ENCODE measurements at places on chromosomes 13 and 19. TPM values are rescaled to one million over a fixed set of nuclear protein-coding genes. Genes with fewer than 3 reads are reported as not detected.
A peak's percentile ranks its signal among the peaks of the same experiment; 100 is the strongest.

DNA sequence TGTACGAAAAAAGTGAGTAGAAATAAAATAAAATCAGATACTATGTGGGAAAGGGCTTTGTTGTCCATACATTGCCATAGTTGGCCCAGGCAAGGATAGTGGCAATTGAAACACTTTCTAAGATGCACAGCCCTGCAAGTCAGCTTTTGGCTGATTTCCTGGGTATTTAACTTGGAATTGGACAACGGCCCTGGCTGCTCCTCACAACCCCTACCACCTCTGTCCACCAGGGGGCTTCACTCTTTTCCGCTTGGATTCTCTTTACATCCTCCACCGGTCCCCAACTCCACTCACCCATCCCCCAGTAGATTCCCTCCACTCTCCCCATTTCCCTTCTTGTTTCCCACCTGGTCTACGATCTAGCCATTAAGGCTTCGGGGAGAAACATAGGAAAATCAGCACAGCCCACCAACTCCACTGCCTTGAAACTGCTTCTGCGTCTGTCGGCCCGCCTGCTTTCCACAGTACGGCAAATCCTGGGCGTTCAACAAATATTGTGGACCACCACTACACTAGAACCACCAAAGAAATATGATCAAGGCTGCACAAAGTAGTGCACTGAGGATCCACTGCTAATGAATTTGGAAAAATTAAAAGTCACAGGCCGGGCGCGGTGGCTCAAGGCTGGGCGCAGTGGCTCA is 48.6 kb upstream of the GTF3A start:
- no peaks in the 10 kb centered on the region for H3K27me3 ChIP-seq
- no peaks in the 10 kb centered on the region for H3K4me1 ChIP-seq
- peak; percentile 64 for DNase-seq

- H3K4me3 ChIP-seq: no peak overlapping the region
- DNase-seq: no peak
- no peaks in the 10 kb centered on the region for H3K27me3 ChIP-seq
- no peak overlapping the region for H3K27ac ChIP-seq
These were observed 1.6 kb upstream of the MRI1 start for GRCh38 chr19:13762635-13763235.

The THAP8 gene
- 3.7 TPM for total RNA-seq

DNA sequence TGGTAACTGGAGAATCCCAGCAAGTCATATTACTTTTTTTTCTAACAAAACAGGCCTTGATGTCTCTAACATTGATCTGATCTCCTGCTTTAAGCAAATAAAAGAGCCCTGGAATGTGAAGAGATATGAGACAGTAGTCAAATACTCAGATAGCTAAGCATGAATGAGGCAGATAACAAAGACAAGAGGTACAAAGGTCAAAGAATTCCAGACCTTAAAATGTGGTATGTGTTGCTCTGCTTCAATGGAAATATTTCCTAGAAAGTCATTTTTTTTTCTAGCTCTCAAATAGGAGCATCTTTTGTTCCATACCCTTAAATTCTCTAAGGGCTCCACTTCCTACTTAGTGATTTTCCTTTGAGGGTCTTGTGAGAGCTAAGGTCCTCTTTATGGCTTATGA is 54.6 kb downstream of the ZNF254 start:
- H3K27ac ChIP-seq: no peak overlapping the region
- H3K36me3 ChIP-seq: no peaks in the 10 kb centered on the region
- H3K4me3 ChIP-seq: no peak overlapping the region
- no peak for DNase-seq
- H3K27me3 ChIP-seq: no peaks in the 10 kb centered on the region
- H3K4me1 ChIP-seq: no peaks in the 10 kb centered on the region

GRCh38 chr19:54507824-54508223 is 5.2 kb downstream of the LAIR2 start:
- no peaks in the 10 kb centered on the region for H3K36me3 ChIP-seq
- H3K4me1 ChIP-seq: no peaks in the 10 kb centered on the region
- H3K4me3 ChIP-seq: no peak overlapping the region
- DNase-seq: no peak
- no peaks in the 10 kb centered on the region for H3K27me3 ChIP-seq

GRCh38 chr19:10768369-10768768 is 50.5 kb downstream of the DNM2 start:
- H3K4me3 ChIP-seq: no peak overlapping the region
- no peaks in the 10 kb centered on the region for H3K27me3 ChIP-seq
- DNase-seq: no peak
- peak overlapping the region; percentile 82 for H3K27ac ChIP-seq
- peaks cover 6% of the 10 kb centered on the region for H3K36me3 ChIP-seq
- H3K4me1 ChIP-seq: peaks cover 69% of the 10 kb centered on the region

The PPFIA3 gene
- 7.1 TPM for total RNA-seq

- H3K4me1 ChIP-seq: no peaks in the 10 kb centered on the region
- H3K27ac ChIP-seq: no peak overlapping the region
- no peak for DNase-seq
- H3K36me3 ChIP-seq: no peaks in the 10 kb centered on the region
- no peak overlapping the region for H3K4me3 ChIP-seq
These were observed 586.4 kb downstream of the LMO7 start for GRCh38 chr13:76222511-76222910.

The EBI3 gene
- total RNA-seq: 8.3 TPM

The AMER2 gene
- 0.06 TPM for total RNA-seq

DNA sequence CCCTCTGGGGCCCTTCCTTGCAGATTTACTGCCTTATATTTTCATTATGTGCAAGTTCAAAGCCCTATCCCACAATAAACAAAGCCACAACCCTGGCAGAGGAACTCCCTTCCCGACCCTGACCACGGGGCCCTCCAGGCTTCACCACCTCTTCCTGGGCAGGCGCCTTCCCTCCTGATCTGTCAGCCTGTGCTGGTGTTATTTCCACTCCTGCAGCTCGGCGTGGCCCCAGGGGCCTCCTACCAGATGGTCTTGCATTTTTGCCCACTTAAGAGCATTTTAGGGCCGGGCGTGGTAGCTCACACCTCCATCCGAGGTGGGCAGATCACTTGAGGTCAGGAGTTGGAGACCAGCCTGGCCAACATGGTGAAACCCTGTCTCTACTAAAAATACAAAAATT is 22.8 kb downstream of the SLC15A1 start:
- no peak for DNase-seq
- no peak overlapping the region for H3K4me3 ChIP-seq
- H3K4me1 ChIP-seq: no peaks in the 10 kb centered on the region
- no peak overlapping the region for H3K27ac ChIP-seq
- H3K27me3 ChIP-seq: no peaks in the 10 kb centered on the region

DNA sequence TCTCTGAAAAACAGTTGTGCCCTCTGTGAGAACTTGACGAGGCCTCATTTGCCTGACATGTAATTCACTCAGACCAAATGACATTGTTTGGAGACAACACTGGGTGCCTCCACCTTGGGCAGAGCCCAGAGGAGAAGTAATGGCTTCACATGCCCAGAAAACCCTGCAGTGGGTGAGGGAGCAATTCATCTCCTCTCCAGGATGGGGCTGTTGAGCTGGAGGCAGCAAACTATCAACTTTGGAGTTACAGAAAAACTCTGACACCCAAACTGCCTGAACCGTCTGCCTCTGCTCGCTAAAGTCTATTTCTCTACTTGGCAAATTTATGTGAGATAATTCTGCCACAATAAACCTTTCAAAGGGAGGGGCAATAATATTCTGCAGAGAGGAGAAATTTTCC is 146.9 kb downstream of the DCLK1 start:
- H3K4me1 ChIP-seq: no peaks in the 10 kb centered on the region
- no peak overlapping the region for H3K27ac ChIP-seq
- no peak overlapping the region for H3K4me3 ChIP-seq
- H3K27me3 ChIP-seq: no peaks in the 10 kb centered on the region

GRCh38 chr13:41780715-41781706 is 179.9 kb downstream of the VWA8 start:
- H3K27ac ChIP-seq: no peak overlapping the region
- H3K36me3 ChIP-seq: peaks cover 3% of the 10 kb centered on the region
- H3K4me1 ChIP-seq: peaks cover 4% of the 10 kb centered on the region
- no peak overlapping the region for H3K4me3 ChIP-seq
- DNase-seq: no peak
- no peaks in the 10 kb centered on the region for H3K27me3 ChIP-seq

DNA sequence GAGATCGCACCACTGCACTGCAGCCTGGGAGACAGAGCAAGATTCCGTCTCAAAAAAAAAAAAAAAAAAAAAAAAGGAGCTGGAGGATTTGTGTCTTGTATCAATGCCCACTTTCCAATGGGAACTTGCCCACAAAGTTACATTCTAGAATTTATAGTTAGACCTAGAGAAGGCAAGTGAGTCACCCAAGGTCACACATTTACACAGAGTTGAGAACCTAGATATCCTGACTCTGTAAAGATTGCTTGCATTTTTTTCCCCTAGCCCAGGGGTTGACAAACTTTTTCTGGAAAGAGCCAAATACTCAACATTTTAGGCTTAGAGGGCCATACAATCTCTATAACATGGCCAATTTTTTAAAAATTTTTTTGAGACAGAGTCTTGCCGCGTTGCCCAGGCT is 7.7 kb upstream of the BRD4 start:
- H3K36me3 ChIP-seq: no peaks in the 10 kb centered on the region
- H3K4me3 ChIP-seq: no peak overlapping the region
- H3K27ac ChIP-seq: no peak overlapping the region
- no peaks in the 10 kb centered on the region for H3K4me1 ChIP-seq
- H3K27me3 ChIP-seq: no peaks in the 10 kb centered on the region
- DNase-seq: no peak

The PSG11 gene
- not detected for total RNA-seq

- H3K4me1 ChIP-seq: no peaks in the 10 kb centered on the region
- no peaks in the 10 kb centered on the region for H3K27me3 ChIP-seq
- no peak for DNase-seq
- no peak overlapping the region for H3K27ac ChIP-seq
- peaks cover 3% of the 10 kb centered on the region for H3K36me3 ChIP-seq
These were observed 16.6 kb downstream of the CARD8 start for GRCh38 chr19:48239120-48239519.

DNA sequence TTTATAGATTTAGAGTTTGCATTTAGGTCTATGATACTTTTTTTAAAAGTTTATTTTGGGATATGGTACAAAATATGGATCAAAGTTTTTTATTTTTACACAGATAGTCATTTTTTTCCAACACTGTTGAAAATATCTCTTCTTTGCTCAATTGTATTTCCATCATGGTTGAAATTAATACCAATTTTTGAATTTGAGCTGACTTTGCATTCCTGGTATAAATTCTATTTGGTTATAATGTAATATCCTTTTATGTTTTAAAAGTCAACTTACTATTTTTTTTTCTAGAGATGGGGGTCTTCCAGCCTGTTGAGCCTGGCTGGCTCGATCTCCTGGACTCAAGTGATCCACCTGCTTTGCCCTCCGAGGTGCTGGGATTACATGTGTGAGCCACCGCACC is 620.1 kb downstream of the OLFM4 start:
- DNase-seq: no peak
- no peaks in the 10 kb centered on the region for H3K4me1 ChIP-seq
- H3K27ac ChIP-seq: no peak overlapping the region
- H3K36me3 ChIP-seq: no peaks in the 10 kb centered on the region

The KDM4B gene
- total RNA-seq: 35.7 TPM

DNA sequence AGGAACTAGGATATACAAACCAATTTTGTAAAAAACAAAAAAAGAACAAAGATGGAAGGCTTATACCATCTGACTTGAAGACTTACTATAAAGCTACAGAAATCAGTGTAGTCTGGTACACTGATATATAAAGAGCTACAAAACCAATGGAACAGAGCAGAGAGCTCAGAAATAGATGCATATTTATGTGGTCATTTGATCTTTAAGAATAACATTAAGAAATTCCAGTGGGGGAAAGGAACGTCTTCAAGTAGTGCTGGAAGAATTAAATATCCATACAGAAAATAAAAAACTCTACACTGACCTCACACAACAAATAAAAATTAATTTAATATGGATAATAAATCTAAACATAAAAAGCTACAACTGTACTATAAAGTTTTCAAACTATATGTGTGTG is 317.0 kb downstream of the ENOX1 start:
- H3K36me3 ChIP-seq: no peaks in the 10 kb centered on the region
- no peaks in the 10 kb centered on the region for H3K4me1 ChIP-seq
- DNase-seq: no peak
- H3K27ac ChIP-seq: no peak overlapping the region
- H3K4me3 ChIP-seq: no peak overlapping the region

The BEST2 gene
- total RNA-seq: not detected

DNA sequence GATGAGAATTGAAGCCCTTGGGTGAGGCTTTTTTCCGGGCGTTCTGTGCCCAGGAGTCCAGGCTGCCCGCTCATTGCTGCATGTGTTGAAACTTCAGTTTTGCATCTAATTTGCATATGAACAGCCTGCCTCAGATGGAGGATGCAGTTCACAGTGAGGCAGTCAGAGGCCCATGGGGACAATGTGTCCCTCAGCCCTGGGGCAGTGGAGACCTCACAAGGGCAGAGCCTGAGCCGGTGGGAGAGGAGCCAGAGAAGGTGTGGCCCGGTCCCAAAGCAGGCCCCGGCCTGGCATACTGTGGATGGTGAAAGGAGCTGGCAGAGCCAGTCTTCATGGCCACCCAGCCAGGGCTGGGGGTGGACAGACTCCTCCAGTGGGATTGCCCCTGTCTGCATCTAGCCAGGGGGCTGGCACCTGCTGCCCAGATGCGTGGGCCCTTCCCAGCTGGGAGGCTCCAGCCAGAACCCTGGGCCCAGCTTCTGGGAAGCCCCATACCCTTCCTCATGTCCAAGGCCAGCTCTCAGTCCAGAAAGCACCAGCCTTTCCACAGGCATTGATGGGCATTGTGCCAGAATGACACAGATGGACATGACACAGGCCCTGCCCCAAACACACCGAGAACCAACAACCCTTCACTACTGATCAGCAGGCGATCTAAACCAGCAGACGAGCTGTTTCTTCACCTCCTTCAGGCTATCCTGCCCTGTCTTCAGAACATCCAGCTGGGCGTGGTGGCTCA is 32.9 kb upstream of the KCTD15 start:
- no peak overlapping the region for H3K27ac ChIP-seq
- H3K4me1 ChIP-seq: no peaks in the 10 kb centered on the region
- no peak overlapping the region for H3K4me3 ChIP-seq
- no peaks in the 10 kb centered on the region for H3K27me3 ChIP-seq

GRCh38 chr13:114027826-114028225 is 54.0 kb upstream of the C13orf46 start:
- H3K27ac ChIP-seq: peak overlapping the region; percentile 14
- H3K27me3 ChIP-seq: no peaks in the 10 kb centered on the region
- peaks cover 12% of the 10 kb centered on the region for H3K4me1 ChIP-seq
- DNase-seq: no peak
- H3K4me3 ChIP-seq: no peak overlapping the region
- no peaks in the 10 kb centered on the region for H3K36me3 ChIP-seq

The TMPRSS9 gene
- not detected for total RNA-seq

GRCh38 chr13:107736170-107736569 is 479.2 kb downstream of the LIG4 start:
- H3K4me3 ChIP-seq: no peak overlapping the region
- H3K27ac ChIP-seq: no peak overlapping the region
- no peaks in the 10 kb centered on the region for H3K36me3 ChIP-seq
- H3K4me1 ChIP-seq: no peaks in the 10 kb centered on the region
- no peaks in the 10 kb centered on the region for H3K27me3 ChIP-seq

- H3K4me3 ChIP-seq: peak overlapping the region; percentile 97
- H3K27me3 ChIP-seq: no peaks in the 10 kb centered on the region
- no peak for DNase-seq
- no peak overlapping the region for H3K27ac ChIP-seq
- no peaks in the 10 kb centered on the region for H3K36me3 ChIP-seq
- H3K4me1 ChIP-seq: peaks cover 6% of the 10 kb centered on the region
These were observed 13.3 kb downstream of the SLC27A5 start for GRCh38 chr19:58498316-58499020.

- no peak overlapping the region for H3K27ac ChIP-seq
- H3K4me1 ChIP-seq: no peaks in the 10 kb centered on the region
- H3K27me3 ChIP-seq: no peaks in the 10 kb centered on the region
These were observed 40.3 kb upstream of the SGCG start for GRCh38 chr13:23140492-23140891.

The HSPB6 gene
- 64.3 TPM for total RNA-seq

The CEACAM18 gene
- not detected for total RNA-seq
